Activated CD4-positive, alpha-beta T cell treated with anti-CD3 and anti-CD28 coated beads for 36 hours (primary cell): ENCODE measurements at places on chromosomes 7 and 10. TPM values are rescaled to one million over a fixed set of nuclear protein-coding genes. Genes with fewer than 3 reads are reported as not detected.

CYREN gene
- 32.6 TPM for total RNA-seq

TCAF1 gene
- 16.5 TPM for total RNA-seq

CNPY1 gene
- total RNA-seq = not detected

PRPS1L1 gene
- not detected for total RNA-seq

HOXA13 gene
- total RNA-seq = not detected

HPS1 gene
- total RNA-seq = 53.2 TPM

C10orf62 gene
- not detected for total RNA-seq

- DNase-seq = no peak
Measured at GRCh38 chr10:96271016-96271815, at the start of gene BLNK. BLNK (minus strand) TSS chr10:96271569; CDS start chr10:96271398, 171 bp downstream.

- no peak for DNase-seq
Measured at GRCh38 chr7:88101769-88102168, 118.1 kb downstream of the SRI start.

GRCh38 chr10:124296121-124296812 is 122.5 kb downstream of the OAT start:
- DNase-seq = no peak

GRCh38 chr10:60099998-60100747 is 193.8 kb upstream of the CCDC6 start:
- DNase-seq = no peak

DNA sequence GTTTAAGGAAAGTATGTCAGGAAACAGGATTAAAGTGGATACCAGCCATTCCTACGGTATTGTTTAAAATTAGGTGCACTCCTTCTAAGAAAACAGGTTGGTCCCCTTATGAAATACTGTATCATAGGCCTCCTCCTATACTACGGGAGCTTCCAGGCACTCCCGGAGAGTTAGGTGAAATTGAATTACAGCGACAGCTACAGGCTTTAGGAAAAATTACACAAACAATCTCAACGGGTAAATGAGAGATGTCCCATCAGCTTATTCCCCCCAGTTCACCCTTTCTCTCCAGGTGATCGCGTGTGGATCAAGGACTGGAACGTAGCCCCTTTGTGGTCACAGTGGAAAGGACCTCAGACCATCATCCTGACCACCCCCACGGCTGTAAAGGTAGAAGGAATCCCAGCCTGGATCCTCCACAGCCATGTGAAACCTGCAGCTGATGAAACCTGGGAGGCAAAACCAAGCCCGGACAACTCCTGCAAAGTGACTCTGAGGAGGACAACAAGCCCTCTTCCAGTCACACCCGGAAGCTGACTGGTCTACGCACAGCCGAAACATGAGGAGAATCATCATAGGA is 25.1 kb upstream of the GHITM start:
- DNase-seq = no peak

DNA sequence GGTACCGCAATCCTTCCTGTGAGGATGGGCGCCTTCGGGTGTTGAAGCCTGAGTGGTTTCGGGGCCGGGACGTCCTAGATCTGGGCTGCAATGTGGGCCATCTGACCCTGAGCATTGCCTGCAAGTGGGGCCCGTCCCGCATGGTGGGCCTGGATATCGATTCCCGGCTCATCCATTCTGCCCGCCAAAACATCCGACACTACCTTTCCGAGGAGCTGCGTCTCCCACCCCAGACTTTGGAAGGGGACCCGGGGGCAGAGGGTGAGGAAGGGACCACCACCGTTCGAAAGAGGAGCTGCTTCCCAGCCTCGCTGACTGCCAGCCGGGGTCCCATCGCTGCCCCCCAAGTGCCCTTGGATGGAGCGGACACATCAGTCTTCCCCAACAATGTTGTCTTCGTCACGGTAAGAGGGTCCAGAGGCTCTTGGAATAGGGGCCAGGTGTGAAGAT is 1.7 kb downstream of the MEPCE start:
- no peak for DNase-seq

DNA sequence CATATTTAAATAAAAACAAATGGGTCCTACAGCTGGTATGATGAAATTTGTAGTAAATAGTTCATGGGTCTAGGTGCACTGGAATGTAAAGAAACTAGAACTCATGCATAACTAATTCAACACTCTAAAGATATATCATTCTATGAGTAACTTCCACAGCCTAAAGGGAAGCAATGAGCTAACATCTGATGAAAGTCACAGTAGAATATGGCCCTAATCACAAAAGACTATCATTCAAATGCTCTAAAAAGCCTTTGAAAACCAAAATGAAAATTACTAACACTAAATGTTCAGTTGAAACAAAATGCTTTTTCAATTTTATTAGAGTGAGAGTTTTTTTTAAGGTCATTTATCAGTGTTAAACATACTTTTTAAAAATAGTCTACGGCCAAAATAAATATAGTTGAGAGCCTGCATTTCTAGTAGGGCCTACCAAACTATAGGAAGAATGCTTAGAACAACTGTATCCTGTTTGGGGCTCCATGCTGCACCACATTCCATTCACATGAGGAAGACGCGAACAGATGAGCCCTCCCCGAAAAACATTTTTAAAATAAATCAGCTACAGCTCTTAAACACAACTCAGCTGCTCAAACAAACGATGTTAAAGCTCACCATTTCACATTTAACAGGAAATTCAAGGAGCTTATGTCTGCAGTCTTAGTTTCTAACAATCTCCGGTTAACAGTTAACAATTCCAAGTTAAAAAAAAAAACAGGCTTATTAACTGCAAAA is 134.5 kb downstream of the NRBF2 start:
- DNase-seq = peak; percentile 28

GRCh38 chr7:38561166-38561565 is 70.0 kb downstream of the AMPH start:
- DNase-seq = no peak

- DNase-seq = peak; percentile 6
Measured at GRCh38 chr10:116470768-116471415, 43.2 kb downstream of the PNLIPRP3 start.

GRCh38 chr7:151767557-151767956 is 109.4 kb downstream of the PRKAG2 start:
- DNase-seq = no peak

DNA sequence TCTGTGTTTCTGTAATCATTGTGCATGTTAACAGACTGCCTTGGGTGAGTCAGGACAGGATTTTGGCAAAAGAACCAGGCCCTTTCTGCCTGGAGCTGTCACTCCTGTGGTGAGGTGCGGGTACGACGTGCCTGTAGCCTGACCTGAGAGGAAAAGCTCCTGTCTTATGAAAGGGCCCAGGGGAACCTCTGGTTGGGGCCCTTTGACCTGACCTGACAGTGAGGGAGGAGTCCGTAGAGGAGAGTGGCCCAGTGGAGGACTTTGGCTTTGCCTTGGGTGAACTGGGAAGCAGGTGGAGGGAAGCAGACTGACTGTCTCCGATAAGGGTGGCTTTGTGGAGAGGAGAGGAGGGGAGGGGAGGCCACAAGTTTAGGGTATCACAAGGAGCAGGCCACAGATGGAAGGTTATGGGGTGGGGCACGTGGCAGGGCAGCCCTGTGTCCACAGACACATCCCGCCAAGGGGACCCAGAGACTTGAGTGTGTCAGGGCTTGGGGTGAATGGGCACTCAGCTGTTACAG is 6.9 kb downstream of the PFKP start:
- DNase-seq = no peak

- no peak for DNase-seq
Measured at GRCh38 chr10:62108759-62109586, 159.7 kb downstream of the RTKN2 start.

- peak; percentile 75 for DNase-seq
Measured at GRCh38 chr10:11440250-11441150, 170.9 kb downstream of the USP6NL start.
